ENCODE measurements at places on chromosomes 12 and 14.

DNA sequence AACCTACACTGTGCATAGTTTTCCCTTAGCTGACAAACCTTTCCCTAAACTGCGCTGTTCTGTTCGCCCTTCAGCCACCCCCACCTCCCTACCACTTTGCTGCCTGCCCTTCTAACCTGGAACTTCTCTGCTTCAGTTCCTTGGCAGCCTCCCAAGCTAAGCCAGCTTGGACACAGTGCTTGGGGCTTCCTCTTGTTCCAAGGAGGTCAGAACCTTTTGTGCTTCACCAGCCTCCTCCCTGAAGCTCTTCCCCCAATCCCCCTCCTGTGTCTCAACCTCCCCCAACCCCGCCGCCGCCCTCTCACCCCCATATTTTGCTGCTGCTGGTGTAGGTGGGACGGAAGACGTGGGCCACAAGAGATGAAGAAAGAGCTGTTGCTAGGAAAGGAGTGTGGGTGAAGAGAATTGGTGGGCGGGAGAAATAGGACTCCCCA is 8.1 kb upstream of the RIC8B start:
- DNase-seq: no peak

DNA sequence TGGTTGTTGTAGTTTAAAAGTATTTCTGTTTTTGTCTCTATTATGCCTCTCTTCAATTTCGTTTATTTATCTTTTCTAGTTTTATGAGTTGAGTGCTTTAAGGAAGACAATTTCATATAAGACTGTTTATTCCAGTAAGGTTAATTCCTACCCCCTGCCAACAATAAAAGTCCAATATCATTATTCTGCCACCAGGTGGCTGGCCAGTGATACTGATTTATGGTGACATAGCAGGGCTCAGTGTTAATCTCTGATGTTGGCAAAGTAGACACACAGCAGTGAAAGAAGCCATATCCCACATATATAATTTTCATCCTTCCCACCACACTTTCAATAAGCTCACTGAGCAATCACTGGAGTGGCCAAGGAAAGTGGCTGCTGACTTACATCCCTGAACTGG is 69.0 kb upstream of the BMP4 start:
- no peak for DNase-seq

- no peak for DNase-seq
These were observed 77.5 kb upstream of the KRAS start for GRCh38 chr12:25328072-25328712.

DNA sequence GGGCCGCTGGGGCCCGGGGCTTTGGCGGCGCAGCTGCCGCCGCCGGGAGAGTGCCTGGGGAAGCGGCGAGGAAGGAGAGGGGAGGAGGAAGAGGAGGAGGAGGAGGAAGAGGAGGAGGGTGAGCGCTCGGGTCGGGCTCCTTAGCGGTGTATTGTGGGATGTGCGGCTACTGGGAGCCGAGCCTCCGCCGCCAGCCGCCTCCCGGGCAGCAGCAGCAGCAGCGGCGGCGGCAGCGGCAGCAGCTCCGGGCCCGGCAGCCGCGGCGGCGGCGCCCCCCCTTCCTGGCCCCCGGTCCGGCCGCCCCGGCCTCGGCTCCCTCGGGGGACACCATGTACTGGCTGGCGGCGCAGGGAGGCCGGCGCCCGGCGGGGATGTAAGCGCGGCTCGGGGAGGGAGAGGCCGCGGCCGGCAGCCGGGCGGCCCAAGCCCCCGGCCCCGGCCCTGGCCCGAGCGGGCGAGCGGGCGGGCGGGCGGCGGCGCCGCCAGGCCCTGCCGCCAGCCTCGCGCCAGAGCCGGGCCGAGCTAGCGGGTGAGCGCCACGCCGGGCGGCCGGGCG is at the start of gene SETD1B:
Gene SETD1B, plus strand, starts transcription at position 149 of the 556 bp plus-strand sequence. CDS start 729 bp downstream, outside the sequence.
- DNase-seq: peak; percentile 69

- peak; percentile 52 for DNase-seq
These were observed 3.6 kb downstream of the SMARCD1 start for GRCh38 chr12:50088577-50089335.

DNA sequence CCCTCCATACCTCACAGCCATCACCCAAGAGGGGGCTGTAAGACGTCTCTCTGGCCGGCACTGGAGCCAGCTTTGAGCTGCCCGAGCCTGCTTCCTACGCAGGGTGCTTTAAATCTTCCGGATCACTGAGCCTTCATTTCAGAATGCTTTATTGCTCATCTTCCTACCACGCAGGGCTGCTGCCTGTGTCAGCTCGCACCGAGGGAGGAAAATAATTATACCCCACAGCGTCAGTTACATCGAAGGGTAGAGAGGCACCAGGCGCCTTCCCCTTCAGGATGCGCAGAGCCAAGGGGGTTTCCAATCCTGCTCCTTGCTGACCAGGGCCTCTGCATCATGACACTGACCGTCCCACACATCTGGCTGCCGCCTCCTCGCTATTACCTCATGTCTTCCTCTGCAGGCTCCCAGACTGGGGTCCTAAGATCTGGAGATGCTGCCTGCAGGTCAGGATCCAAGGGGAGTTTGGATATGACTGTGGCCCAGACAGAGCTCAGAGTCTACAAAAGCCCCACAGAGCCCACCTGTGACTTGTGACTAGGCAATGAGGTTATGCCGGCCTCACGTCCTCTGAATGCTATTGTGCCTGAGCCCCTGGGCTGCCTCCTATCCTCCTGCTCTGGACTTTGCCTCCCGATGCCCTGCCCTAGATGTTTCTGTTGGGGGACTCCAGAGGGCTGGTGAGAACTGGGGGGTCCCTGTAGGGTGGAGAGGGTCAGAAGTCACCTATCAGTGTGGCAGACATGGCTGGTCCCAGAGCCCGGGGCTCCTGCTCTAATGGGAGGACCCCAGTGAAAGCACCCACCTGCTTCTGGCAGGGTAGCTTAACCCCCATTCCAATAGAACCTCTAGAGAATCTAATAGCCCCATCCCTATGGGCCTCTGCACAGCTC is 220.3 kb upstream of the RTL1 start:
- DNase-seq: no peak

DNA sequence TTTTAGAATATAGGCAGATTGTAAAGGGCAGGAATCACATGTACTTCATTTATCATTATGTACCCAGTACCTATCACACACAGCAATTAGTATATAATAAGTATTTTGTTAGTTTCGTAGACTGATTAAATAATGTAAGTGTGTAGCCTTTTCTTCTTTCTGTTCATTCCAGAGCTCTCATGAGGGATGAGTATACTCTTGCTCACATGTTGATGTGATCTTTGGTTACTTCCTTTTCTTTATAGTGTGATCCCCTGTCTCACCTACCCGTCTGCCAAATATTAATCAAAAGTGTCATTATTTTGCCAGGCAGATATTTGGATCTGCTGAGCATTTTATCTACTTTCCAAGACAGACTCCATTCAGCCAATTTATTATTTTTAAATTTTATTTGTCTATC is 156.1 kb downstream of the PCNX1 start:
- DNase-seq: no peak

DNA sequence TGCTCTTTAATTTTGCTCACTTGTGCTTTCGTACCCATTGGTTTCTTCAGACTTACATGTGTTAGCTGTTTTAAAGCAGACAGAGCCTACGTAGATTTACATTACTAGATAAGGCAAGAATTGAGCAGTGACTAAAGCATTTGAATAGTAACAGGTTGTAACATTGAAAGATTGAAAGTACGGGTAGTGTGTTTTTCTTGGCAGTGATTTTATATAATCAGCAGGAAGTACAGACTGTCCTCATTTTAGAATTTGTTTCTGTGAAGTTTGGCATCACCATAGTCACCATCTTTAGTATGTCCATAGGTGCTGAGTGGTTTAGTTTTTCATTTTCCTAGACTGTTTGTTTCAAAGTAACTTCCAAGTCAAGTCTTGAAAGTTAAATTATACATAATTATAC is 14.0 kb downstream of the RTRAF start:
- no peak for DNase-seq

DNA sequence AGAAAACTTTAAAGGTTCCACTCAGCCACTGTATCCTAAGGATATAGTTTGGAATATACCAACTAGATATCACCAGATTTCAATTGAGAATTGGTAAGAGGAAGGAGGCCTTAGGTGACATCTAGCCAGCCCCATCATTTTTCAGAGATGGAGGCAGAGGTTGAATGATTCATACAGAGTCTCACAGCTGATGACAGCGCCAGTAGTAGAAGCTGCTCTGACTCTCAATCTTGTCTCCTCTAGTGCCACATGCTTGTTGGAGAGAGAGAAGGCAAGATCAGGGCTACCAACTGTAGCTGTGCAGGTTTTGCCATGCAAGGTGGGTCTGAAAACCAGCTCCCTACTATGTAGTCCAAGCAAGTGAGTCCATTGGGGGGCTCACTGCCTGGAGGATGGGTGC is 6.1 kb downstream of the FRMD6 start:
- no peak for DNase-seq

DNA sequence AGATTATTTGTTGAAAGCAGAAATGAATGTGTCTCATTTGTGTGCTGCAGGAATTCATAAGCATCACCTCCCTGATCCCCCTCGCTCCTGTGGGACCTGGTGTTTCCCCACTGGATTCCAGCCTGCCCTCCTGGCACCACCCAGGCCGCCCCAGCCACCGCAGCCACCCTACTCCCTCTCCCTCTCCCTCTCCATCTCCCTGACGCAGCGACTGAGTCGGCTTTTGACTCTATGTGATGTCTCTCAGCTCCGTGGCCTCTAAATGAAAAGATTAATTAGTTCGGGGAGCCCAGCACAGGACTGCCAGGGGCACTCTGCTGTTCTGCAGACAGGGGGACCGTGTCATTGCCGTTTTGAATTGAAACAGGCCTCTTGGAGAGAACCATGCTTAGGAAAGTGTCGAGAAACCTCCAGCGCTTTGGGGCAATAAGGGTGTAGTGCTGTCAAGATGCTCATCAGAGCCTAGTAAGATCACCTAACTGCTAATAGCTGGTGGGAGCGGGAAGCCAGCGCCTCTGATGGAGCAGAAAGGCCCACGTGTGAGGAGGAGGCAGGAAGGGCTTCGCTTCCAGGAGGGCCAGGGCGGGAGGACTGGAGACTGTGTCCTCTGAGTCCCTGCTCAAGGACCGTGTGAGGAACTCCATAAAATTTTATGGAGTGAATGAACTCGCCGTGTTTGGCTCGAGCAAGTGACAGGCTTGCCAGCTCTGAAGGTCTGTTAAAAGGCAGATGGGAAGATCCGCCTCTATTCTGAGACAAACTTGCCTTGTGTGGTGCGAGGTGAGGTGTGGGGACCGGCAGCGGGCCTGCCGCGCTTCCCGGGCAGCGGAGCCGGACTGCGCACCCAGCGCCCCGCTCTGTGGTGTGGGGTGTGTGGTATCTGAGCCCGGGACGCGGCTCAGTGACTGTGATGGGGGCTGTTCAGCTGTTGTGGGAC is 157.4 kb upstream of the C14orf180 start:
- no peak for DNase-seq

DNA sequence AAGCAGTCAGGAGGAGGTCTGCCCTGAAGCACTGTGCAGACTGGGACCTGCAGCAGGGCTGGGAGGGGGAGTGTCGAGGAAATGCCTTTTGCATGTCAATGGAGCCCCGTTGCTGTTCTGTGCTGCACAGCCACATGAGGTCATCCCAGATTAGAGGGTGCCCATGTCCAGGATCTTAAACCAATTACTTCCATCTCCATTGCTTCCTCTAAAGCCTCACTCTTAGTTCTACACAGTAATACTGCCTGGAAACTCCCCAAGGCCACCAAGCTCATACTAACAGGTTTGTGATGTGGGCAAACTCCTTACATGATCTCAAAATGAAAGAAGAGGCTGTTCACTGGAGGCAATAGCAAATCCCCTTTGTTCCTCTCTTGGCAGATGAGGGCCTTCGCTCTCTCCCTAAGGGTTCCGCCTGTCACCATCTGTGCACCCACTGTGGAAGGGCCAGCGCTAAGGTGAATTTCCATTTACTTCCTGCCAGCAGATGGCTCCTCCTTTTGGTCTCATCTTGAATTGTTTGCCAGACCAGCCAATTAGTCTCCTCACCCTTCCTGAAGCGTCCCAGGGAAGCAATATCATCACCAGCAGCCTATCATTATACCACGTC is 35.4 kb upstream of the LTA4H start:
- no peak for DNase-seq

GRCh38 chr12:48985475-48985897 is 7.4 kb downstream of the WNT1 start:
- no peak for DNase-seq

DNA sequence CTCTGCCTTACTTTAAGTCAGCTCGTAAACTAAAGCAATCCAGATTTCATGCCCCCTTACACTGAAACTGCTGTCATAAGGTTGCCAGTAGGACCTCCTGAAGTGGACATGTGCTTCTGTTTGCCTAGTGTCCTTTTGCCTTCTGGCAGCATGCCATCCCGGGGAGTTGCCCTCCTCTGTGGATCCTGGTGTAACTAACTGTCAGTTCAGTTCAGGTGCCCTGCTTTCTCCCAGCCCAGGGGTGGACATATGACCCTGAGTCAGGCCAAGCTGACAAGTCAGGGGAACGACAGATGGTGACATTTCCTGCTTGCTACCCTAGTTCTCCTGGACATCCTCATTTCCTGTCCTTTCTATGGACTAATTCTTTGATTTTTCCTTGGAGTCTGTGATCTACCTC is 25.6 kb downstream of the AKAP6 start:
- no peak for DNase-seq

- no peak for DNase-seq
These were observed 2.0 kb downstream of the FAM177A1 start for GRCh38 chr14:35047976-35048513.

DNA sequence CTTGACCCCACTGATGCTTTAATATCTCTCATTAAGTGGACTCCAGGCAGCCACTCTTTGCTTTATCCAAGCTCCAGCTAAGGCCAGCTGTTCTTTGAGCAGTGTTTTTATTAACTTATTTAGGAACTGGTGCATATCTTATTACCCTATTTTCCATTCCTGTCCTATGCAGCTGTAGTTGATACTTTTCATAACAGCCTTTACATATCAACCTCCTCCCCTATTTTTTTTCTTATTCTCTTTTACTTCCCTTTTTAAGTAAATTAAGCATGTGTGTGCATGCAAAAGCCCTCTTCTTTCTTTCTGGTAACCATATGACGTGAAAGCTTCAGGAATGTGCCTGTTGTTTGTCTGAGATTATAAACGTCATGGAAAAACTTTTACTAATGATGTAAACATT is 121.2 kb downstream of the PTPRQ start:
- no peak for DNase-seq

- no peak for DNase-seq
These were observed 39.7 kb upstream of the RPH3A start for GRCh38 chr12:112751844-112752243.

- peak; percentile 18 for DNase-seq
These were observed 16.8 kb upstream of the ITPK1 start for GRCh38 chr14:93132472-93133065.

DNA sequence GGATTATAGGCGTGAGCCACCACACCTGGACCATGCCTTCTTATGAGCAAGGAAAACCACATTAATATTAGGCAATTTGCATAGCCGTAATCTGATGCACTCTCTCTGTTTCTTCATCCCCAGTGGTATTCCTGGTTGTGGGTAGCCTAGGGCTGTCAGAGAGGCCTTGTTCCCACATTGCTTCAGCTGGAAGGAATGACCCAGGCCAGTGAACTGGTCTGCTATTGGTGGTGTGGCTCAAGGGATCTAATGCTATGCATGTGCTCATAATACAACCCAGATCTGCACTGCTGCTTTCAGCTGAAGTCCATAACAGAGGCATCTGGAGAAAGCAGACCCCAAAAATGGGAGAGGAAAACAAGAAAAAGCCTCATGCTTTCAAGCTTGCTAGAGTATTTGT is 33.1 kb upstream of the G2E3 start:
- DNase-seq: no peak

Data from naive thymus-derived CD4-positive, alpha-beta T cell (primary cell).